ENCODE measurements at places on chromosomes 5 and 9.

- DNase-seq, result no peak
Measured at GRCh38 chr5:65142511-65143011, 339.2 kb downstream of the ADAMTS6 start.

GRCh38 chr5:163401271-163401670 lies 36.1 kb upstream of the CCNG1 start:
- no peak for DNase-seq

DNA sequence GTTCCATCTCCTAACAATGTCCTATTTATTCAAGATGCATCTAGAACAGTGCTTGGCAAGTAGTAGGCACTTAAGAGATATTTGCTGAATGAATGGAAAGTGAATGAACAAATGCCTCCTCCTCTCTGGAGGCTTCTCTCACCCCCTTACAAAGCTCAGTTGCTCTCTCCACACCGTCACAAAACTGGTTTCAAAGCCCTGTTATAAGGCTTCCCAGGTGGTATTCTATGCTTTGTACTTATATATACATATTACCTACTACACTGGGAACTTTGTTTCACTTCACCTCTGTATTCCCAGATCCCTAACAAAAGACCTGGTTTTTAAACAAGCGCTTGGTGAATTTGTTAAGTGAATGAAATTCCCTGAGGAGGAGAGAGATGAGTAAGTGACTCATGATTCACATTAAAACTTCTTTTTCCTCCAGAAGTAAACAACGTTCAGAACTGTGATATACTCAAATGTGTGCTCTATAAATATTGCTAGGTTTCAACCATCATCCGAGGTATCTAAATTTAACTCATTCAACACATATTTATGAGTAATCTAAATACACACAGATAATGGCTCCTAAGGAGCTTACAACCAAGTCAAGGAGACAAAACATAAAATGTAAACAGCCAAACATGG lies 36.0 kb downstream of the DENND1A start:
- DNase-seq, result no peak

DNA sequence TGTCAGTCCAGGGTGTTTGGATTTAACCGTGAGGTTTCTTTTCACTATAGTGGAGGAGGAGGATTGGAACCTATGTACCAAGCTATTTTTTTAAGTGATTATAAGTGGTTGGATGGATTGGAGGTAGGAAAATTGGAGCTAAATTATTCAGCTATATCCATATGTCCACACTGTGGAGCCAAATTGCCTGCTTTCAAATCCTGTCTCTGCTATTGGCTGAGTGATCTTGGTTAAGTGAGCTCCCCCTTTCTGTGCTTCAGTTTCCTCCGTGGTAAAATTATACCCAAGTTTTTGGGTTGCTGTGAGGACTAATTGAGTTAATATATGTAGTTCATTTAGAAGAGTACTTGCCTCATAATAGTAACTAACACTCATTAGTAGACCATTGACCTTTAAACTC lies 2.5 kb downstream of the CENPP start:
- DNase-seq, result no peak
